Neural progenitor cell (in vitro differentiated cells): ENCODE measurements at places on chromosomes 11 and 22. TPM values are rescaled to one million over a fixed set of nuclear protein-coding genes. Genes with fewer than 3 reads are reported as not detected.

DNA sequence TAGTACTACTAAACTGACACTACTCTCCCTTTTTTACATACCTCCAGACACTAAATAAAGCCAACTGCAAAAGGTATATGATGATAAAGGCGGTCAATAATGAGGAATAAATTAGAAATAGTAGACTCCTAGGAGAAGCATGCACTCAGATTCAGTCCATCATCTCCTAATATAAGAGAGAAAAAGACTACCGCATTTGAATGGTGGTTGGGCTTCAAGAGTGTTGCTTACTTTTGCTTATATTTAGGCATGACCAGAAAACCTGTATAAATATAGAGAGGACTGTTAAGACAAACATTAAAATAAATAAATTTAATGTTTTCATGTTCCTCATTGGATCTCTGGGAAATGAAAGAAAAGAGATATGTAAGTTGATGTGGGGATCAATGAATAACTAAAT lies 1137.0 kb downstream of the FAM181B start:
- DNase-seq, result no peak

DNA sequence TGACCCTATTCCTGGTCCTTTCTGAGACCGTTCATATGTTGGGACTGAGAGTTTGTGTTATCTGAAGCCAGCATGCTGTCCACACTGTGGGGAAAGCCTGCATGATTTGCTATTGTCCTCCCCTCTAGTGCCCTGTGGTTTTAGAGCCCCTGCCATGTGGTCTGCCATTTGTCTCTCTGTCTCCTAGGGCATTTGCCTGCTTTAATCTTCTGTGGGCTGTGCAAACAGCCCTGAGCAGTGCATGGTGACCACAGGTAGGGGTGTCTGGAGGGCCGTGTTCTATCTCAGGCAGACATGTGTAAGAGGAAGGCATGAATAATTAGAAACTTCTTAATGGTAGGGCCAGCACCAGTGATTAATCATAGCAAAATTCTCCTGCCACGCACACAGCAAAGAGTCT lies 23.0 kb downstream of the AMPD3 start:
- DNase-seq, result no peak

DNA sequence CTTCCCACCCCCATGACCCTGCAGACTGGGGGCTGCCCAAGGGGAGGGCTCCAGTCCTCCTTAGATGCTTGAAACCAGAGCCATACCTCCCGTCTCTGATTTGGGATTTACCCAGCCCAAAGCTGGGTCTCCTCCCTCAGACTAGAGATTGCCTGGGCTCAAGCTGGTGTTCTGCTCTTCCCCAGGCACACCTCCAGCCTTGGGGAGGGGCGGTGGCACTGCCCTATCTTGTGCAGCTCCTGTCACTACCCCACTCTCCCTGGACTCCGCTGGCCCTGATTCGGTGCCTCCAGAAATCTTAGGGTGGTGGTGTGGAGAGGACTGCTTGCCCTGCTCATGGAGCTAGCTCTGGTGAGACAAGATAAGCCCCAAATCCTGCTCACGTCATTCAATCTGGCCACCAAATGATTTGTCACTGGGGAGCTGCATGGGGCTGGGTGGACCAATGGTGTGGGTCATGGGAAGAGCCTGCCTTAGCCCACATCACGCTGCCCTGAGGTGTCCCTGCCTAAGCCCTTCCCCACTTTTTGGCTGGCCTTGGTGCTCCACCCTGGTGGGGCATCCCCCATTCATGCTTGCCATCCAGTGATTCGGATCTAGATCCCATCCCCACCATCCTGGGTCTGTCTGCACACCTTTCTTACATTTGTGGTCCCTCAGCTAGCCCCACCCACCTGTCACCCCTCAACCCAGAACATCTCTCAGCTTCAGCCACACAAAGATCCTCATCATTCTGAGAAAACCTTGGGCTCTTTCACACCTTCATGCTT lies 87.7 kb downstream of the PDE2A start:
- no peak for DNase-seq

GRCh38 chr11:67646535-67647336 lies 3.8 kb downstream of the ACY3 start:
- no peak for DNase-seq

GRCh38 chr22:47600281-47600680 lies 837.8 kb downstream of the TBC1D22A start:
- no peak for DNase-seq

DNA sequence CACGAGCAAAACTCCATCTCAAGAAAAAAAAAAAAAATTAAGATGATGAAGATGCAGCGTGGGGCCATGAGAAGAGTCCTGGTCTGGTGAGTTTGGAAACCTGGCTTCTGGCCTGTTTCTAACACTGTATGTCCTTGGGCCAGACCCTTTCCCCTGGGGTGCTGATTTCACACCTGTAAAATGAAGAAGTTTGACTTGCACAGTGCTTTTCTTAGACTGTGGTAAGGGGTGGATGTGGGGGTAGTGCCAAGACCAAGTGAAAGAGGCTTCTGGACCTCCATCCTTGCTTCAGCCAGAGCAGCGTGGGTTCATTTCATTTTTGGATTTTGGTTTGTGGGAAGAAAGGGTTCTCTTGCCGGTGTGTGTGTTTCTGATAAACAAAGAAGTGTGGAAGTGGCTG lies 42.1 kb downstream of the PTPRJ start:
- no peak for DNase-seq

The B3GAT1 gene
- 11.0 and 20.7 TPM in 2 replicates for total RNA-seq

The FREY1 gene
- 0.99 TPM in 1 of 2 replicates, not detected in the other for total RNA-seq

The GRIK4 gene
- 0.36 and 0.68 TPM in 2 replicates for total RNA-seq

The TRIM48 gene
- not detected in 2 replicates for total RNA-seq

The JRKL gene
- total RNA-seq, result 8.4 and 13.4 TPM in 2 replicates

The VPREB1 gene
- not detected in 2 replicates for total RNA-seq

The NDUFV1 gene
- total RNA-seq, result 71.0 and 137 TPM in 2 replicates
